ENCODE measurements at places on chromosomes 4 and X.

DNA sequence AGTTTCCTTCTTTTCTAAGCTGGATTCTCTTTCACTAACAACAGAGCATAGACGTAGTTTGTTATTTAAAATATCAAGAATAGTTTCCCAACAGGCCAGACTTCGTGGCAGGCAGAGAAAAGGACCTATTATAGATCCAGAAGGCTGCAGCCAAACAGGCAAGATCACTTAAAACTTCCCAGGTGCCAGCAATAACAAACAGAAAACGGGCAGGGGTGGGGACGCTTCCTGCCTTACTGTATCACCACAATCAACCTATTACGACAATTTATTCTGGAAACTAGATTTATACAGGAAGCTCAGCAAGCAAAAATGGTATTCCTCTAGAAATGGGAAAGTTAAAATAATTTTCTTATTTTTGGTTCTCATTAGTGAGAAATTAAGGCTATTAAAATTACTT is 22.1 kb downstream of the RWDD4 start:
- no peak for DNase-seq

- DNase-seq, result no peak
Measured at GRCh38 chr4:6338951-6339817, 69.5 kb downstream of the WFS1 start.

- DNase-seq, result peak; percentile 21
Measured at GRCh38 chr4:186472948-186473347, 82.4 kb downstream of the MTNR1A start.

DNA sequence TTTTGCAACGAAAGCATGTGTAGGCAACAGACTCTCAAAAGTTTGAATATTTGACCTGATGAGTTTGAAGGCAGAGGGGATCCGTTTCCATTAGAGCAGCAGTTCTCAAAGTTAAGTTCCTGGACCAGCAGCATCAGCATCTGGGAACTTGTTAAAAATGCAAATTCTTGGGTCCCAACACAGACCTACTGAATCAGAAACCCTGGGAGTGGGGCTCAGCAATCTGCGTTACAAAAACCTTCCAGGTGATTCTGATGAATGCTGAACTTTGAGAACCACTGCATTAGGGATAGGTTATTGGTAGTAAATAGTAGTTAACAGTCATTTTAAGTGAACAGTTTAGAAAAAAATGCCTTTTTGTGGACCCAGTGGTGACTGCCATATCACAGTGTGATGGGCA is 98.8 kb downstream of the PDE5A start:
- no peak for DNase-seq

- peak; percentile 85 for DNase-seq
Measured at GRCh38 chr4:33715841-33716395, 2528.4 kb downstream of the ARAP2 start.

DNA sequence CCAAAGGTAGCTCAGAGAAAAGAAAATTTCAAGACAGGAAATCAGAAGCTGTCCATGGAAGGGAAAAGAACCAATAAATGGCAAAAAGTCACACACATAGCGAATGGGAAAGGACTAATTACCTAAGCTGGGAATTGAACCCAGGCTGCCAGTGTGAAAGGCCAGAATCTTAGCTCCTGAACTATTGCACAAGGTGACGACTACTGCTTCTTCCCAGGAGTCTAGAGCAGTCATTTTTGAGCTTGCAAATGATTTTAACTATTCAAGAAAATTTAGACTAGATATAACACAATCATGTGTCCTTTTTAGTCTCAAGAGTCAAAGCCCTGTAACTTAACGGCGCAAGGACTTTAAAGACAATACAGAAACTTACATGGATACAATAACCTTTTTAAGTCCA is 34.1 kb upstream of the ZNF81 start:
- no peak for DNase-seq

DNA sequence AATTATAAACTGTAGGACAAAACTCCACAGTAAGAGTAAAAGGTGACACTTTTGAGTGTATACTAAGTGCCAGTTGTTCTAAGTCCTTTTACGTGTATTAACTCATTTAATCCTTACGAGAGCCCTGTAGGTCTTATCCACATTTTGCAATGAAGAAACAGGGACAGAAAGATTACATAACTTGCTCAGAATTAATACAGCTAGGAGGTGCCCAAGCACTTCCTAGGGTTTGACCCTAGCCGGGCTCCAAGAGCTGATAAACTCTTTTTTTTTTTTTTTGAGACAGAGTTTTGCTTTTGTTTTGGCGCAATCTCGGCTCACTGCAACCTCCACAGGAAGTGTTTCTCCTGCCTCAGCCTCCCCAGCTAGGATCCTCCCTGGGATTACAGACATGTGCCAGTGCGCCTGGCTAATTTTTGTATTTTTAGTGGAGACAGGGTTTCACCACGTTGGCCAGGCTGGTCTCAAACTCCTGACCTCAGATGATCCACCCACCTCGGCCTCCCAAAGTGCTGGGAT is 110.4 kb downstream of the UBE2K start:
- no peak for DNase-seq

GRCh38 chr4:150582873-150583286 is 929 bp downstream of the MAB21L2 start:
- DNase-seq, result no peak

DNA sequence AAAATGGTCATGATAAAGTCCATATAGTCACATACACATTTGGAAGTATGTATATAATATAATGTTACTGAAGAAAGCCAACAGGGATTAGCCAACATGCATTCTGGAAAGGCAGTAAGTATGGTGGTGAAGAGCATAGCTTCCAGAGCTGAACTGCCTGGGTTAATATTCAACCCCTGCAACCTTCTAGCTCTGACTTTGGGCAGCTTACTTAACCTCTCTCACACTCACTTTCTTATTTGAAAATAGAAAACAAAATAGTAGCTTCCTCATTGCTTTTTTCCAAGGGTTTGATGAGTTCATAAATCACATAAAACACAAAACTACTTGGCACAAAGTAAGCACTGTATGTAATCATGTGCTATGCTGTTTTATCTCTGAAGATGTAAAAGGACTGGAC is 216.4 kb downstream of the CHIC2 start:
- DNase-seq, result no peak

- no peak for DNase-seq
Measured at GRCh38 chr4:184568770-184569169, 80.5 kb downstream of the CASP3 start.

GRCh38 chr4:140249351-140249750 is 95.4 kb upstream of the MAML3 start:
- no peak for DNase-seq

DNA sequence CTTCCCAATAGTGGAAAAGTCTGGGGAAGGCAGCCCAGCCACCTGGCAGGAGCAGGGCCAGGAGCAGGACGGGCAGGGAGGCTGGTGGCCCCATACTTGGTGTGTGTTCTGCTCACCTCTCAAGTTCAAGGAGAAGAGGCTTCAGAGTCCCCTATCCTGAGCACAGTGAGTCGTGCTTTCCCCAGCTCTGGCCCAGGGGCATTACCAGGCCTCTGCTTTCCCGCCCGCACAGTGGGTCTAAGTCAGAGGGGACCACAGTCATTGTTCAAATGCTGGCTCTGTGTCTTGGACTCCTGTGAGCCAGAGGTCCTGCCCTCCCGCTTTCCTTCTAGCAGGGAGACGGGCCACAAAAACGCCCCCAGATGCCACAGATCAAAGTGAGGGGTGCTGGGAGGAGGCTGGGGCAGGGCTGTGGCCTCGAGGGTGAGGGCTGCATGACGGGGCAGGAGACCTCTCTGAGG is 27.6 kb downstream of the HTRA3 start:
- DNase-seq, result no peak

DNA sequence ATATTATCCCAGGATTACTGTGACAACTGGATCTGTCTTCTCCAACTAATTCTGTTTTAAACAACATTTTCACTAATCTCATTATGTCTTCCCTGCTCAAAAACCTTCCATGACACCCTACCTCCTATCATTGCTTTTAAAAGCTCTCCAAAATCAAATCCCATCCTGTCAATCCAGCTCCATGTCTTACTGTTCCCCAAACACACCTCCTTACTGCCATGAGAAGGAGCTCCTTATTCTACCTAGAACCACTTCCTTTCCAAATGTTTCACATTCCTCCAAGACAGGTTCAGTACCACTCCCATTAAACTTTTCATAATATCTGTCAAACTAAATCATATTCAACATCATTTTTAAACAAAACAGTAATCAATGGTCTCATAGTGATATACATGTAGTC is 66.9 kb upstream of the WDR17 start:
- no peak for DNase-seq

GRCh38 chr4:121375262-121375661 is 5.6 kb downstream of the QRFPR start:
- DNase-seq, result peak; percentile 20

- no peak for DNase-seq
Measured at GRCh38 chr4:31107362-31107761, 387.2 kb downstream of the PCDH7 start.

DNA sequence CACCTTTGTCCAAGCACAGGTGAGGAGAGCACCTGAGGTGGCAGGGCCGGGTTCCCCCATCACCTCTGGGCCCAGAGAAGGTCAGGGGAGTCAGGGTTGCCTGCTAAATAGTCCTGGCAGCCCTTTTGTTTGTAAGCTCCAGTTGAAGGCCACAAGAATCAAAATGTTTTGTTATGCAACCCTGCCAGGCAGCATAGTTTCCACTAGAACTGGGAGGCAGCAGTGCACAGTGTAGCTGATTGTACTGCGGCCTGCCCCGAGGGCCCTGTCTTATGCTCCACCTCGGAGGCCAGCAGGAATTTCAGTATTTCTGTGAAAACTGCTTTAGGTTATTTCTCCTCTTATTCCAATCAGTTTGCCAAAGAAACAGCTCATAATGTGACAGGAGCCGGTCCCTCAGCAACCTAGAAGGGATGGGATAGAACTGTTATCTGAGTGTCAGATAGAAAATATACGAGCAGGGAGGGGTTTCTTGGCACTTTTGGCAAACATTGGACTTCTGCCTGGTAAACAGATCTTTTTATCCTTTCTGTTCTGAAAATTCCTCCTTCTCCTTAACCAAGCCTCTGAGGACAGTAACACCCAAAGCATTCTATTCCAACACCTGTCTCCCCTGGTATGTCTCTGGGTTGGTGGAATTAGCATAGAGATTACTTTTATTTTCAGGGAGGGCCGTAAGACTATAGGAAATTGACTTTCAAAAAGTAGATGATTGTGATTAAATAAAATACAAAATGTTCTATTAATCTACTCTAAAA is 93.6 kb downstream of the LNX1 start:
- DNase-seq, result no peak

DNA sequence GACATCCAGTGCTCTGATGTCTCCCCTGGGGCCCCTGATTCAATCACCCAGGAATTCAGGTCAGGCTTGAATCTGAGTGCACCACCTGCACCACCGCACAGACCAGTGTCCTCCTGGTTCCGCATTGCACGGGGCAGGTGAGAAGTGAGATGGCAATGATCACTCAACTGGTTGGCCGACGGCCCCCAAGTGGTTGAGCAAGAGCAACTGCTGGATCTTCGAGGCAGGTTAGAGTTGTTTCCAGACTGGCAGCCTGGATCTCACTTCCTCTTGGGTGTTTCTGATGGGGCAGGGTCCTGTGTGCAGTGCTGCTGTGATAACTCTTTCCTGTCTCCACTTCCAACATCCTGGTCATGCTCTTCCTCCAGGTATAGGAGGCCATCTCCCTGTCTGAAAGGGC is 50.4 kb downstream of the C4orf50 start:
- DNase-seq, result no peak

DNA sequence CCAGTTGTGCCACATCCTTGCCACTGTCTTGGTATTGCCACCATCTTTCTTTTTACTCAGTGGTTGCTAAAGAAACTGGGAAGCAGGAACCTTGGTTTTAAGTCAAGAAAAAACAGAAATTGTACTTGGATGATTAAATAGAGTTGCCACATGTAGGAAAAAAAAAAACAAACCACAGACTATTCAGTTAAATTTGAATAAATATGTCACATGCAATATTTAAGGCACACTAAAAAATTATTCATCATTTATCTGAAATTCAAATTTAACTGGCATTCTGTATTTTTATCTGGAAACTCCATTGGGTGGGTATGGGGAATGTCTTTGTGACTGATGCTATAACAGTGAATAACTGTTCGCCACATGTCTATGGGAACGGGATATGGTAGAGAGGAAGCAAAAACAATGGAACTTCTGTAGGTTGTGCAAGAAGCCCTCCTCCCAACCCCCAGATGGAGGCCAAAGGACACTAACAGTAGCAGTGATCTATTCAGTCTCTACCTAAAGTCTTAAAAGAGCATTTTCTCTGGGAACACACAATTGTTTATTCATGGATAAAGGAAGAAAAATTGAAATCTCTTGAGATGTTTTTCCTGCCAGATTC is 57.0 kb upstream of the PLAC8 start:
- no peak for DNase-seq

DNA sequence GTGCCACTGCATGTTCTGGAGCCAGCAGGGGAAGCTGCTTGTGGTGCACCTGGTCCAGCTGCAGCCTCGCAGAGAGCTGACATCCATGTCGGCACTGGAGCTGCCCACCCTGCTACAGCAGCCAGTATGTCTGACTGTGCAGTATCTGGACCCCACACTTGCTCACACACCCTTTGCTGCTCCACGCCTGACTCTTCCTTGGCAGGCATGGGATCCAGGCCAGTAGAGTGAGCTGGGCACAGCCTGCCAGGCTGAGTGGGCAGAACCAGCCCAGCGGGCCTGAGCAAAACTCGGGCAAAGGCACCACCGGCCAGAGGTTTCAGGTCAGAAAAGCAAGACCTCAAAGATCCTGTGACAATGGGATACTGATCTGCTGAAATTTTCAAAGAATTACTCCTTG is 690.1 kb downstream of the STPG2 start:
- DNase-seq, result no peak

DNA sequence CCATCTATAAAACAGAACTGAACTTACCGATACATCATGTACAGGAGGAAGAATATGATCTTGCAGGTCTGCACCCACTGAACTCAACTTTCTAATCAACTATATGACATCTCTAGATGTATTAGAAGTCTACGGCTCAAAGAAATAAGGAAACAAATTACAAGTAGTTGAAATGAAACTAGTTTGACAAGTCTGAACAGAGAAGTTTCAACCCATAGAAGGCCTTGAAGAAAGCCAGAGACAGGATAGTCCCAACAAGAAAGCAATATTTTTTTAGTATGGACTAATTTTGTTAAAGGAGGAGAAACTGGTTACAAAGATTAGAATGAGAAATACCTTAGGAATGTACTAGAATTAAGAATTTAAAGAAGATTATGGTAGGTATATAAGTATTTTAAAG is at the start of gene TMPRSS11A:
TMPRSS11A (minus strand) TSS at position 138 of the 400 bp plus-strand sequence; CDS start at position 38, 100 bp downstream.
- DNase-seq, result no peak

GRCh38 chr4:64781737-64782326 is 372.6 kb upstream of the TECRL start:
- DNase-seq, result peak; percentile 3

GRCh38 chrX:14926471-14926870 is 53.2 kb downstream of the MOSPD2 start:
- no peak for DNase-seq

DNA sequence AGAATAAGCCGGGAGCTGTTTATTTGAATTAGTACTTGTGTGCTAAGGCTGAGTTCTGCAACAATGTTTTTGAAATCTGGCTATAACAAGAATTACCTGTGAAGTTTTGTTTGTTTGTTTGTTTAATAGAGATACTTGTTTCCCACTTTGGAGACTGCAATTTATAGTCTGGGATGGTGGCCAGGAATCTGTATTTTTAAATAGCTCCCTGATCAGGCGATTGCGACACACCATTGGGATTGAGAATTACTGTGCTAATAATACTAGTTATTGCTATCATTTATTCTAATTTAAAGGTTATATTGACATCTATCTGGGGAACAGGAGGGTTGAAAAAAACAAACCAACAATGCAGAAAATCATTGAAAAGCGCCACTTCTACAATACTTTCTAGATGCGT is 951.6 kb upstream of the TENM3 start:
- DNase-seq, result no peak

Data from fibroblast of skin of left quadriceps (primary cell).